ENCODE measurements at places on chromosomes 4 and X.

- peak; percentile 13 for DNase-seq
These were observed at the start of gene ZDHHC15 for GRCh38 chrX:75522565-75523431. Gene ZDHHC15 (minus strand): TSS chrX:75523037. CDS start chrX:75523024, 13 bp downstream.

DNA sequence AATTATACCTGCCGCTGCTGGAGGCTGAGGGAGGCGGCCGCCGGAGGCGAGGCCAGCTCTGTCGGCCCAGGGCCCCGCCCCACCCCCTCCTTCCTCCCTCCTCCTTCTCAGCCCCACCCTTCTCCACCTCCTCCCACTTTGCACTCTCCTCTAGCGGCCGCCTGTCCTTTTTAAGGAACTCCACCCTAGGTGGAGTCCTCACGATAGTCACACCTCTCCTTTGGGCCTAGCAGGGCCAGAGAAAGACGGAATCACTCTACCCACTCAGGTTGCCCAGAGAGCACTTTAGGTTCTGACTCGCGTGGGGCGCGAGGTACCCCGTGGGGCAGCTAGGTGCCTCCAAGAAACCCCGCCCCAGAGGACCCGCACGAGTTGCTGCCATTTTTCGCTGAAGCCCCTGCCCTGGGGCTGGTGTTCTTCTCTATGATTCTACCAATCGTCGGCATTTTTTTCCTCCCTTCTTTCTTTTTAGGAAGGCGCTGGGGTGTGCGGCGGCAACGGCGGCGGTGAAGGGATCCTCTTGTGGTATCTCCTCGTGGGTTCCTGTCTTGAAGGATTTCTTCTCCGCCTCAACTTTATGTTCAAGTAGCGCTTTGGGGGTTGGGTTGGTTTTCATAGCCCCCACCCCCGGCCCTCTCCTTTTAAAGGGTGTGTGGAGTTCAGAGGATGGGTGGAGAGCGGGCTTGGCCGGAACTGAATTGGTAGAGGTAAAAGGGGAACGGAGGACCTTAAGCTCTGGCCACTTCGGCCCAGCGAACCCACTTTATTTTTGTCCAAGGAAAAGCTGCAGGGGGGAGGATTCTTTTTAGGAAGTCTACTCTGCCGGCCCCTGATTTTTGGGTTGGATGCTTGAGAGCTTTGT lies at the start of gene KLF8:
Gene KLF8 (plus strand): TSS at position 136 of the 862 bp plus-strand sequence. CDS start 979 bp downstream, outside the sequence.
- no peak for DNase-seq

DNA sequence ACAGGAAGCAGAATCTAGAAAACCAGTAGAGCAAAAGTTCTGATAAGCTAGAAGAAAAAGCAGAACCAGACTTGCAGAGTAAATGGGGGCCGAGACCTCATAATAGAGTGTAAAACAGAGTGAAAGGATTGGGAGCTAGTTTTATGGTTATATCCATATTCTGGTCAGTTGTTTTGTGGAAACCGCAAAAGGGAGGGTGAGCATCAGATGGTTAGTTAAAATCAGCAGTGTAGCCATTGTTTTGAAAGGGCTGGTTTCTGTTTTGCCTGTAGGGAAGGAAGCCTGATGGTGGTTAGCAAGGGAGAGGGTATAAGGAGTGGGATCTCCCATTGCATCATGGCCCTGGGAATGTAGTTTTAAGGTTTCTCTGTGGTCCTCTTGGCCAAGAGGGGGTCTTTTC lies 17.2 kb upstream of the CCNI start:
- DNase-seq, result no peak

- no peak for DNase-seq
These were observed 150.8 kb downstream of the FRAS1 start for GRCh38 chr4:78207951-78208350.

DNA sequence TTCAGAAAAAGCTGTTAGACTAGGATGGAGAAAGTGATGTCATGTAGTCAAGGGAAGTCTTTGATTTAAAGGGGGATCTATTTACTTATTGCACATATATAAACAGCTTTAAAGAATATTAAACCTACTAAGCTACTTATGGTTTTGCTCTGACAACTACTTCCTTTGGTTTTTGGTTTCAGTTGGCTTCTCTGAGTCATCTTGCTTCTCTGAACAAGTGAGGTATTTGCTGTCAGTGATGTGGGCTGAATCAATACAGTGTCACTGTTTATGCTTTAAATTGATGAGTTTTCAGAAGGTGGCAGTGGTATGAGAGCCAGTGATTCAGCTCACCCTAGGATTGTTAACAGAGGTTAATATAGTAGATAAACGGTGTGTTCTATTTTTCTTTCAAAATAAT lies 75.1 kb downstream of the CEP44 start:
- peak; percentile 19 for DNase-seq

DNA sequence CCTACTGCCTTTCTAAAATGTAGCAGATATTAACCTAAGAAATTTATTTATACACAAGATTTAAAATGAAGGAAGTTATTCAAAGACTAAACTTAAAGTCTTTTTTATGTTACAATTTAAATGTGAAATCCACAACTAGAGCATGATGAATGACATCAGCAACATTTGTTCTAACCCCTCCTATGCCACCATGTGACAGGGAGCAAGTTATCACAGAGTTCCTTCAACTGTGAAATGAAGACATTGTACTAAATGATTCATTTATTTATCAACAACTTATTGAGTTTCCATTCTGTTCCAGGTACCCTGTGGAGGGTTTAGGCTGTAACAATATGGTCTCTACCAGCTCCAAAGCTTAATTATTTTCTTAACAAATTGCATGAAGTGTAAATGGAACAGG lies 76.9 kb downstream of the SLC39A8 start:
- no peak for DNase-seq

DNA sequence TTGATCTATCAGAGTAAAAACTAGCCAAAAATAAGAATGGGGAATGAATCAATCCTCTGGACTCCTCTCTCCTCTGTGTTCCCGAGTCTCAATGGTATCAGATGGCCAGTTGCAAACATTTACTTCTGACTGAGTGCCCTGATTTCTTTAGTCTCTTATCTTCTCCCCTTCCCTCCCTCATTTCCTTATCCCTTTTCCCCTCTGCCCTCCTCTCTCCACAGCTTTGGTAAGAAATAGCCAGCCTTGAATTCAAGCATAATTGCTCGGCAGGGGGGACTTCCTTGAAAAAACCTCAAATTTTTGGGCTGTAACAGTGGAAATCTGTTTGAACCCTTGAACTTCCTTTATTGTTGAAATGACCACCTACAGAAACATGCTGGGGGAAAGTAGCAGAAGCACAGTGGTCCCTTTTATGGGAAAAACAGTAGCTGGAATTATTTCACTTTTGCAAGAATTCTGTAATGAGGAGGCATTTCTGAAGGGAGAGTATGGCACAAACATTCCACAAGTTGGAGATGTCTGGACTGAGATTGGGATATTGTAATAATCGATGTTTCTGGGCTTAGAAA lies 40.3 kb downstream of the NHS start:
- no peak for DNase-seq

GRCh38 chr4:122346036-122346435 lies 32.8 kb upstream of the ADAD1 start:
- no peak for DNase-seq

DNA sequence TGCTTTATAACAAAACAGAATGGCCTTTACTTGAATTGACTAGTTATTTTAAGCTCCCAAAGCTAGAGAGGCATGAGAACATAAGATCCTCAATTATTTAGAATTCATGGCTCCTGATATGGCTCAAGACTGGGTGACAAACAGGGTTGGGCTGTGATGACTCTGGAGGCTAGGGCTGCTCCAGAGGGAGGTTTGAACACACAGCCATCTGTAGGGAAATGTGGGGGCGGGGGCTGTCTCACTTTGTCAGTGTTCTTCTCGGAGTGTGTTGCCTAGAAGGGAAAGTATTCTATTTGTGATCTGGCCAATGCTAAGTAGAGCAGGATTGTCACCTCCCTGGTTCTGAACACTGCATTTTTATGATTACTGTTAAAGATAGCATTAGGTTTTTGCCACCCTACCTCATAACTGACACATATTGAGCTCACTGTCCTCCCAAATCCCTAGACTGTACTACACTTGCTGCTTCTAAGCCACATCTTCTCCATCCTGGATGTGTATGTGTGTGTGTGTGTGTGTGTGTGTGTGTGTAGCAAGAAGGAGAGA lies 45.9 kb downstream of the VSIG4 start:
- no peak for DNase-seq

DNA sequence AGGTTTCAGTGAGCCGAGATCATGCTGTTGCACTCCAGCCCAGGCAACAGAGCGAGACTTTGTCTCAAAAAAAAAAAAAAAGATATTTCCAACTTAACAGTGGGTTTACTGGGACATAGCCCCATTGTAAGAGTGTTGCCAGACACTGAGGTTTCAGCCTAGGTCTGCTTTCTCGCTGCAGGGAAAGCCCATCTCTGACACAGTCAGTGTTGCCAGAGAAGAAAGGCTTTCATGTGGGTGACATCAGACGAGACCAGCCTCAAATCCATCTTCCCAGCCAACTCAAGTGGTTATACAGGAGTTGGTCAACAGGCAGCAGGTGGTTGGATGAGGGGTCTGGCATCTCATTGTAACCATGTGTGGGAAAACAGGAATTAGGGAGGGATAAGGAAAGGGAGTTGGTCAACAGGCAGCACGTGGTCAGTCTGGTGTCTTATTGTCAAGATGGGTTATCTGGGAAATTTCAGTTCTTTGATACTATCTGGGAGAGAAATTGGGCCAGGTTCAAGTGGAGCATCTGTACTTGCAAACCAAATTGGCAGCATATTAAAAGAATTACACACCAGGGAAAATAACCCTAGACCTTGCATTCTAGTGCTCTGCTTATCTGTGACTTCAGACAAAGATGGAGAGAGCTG lies 41.1 kb downstream of the NELFA start:
- DNase-seq, result no peak

DNA sequence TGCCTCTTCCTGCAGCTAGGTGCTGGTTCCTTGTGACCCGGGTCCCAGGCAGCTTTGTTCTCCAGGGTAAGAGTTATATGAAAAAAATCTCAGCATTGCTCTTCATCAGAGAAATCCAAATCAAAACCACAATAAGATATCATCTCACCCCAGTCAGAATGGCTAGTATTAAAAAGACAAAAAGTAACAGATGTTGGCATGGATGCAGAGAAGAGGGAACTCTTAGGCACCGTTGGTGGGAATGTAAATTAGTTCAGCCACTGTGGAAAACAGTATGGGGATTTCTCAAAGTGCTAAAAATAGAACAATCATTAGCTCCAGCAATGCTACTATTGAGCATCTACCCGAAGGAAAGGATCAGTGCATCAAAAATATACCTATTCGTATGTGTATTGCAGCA lies 61.5 kb downstream of the SORCS2 start:
- DNase-seq, result no peak

- DNase-seq, result no peak
These were observed 154.5 kb downstream of the GRXCR1 start for GRCh38 chr4:43047058-43047457.

DNA sequence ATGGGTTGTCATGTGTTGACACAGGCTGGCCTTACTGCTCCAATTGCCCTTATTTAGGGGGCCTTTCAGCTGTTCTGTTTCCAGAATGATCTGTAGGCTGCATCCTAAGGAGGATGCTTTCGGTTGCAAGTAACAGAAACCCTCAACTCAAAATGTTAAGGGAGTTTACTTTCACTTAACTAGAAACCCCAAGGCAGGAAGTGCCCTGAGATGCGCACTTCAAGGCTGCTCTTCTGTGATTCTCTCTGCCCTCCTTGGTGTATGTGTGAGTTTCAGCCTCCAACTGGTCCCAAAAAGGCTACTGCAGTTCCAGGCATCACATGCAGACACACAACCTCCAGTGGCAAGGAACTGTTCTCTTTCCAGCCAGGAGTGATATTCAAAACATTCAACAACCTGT lies 97.3 kb upstream of the ATP6AP2 start:
- DNase-seq, result no peak

DNA sequence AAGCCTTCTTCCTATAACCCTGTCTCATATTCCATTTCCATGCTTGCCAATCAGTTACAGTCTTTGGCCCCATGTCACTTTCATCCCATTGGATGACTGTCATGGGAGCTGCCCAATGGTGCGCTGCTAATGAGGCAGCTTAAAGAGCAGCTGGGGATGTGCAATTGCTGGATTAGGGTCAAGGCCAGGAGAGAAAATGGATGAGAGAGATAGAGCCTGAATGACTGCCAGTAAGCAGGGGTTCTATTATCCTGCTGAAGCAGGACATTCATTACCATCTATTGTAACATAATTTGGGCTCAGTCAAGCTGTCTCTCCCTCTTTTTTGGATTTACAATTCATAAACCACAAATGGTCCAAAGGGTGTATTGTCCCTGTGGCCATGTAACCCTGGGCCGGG lies 909.0 kb downstream of the CENPC start:
- DNase-seq, result no peak

- no peak for DNase-seq
These were observed 422.2 kb downstream of the PDHA2 start for GRCh38 chr4:96262057-96262456.

GRCh38 chrX:19514791-19515614 lies at the start of gene MAP3K15:
Gene MAP3K15 (minus strand): TSS chrX:19515508. CDS start chrX:19515261, 247 bp downstream.
- no peak for DNase-seq

DNA sequence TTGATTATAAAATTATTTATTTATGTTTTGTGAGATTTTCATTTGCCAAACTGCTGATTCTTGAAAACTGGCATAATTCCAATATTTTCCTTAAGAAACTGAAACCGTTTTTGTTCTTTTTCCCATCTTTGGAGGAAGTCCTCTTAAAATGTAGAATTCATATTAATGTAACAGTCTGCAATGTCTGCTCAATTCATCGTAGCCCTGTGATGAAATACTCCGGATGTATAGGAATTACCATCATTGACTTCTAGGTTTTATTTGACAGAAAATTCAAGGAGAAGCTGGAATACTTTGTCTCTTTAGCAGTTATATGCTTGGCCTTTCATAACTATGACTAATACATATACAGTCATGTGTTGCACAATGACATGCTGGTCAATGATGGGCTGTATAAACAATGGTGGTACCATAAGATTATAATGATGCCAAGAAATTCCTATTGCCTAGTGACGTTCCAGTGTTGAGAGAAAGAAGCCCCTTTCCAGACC lies 185.0 kb upstream of the GPRIN3 start:
- peak; percentile 35 for DNase-seq

GRCh38 chr4:114807357-114807756 lies 208.8 kb downstream of the UGT8 start:
- DNase-seq, result no peak

DNA sequence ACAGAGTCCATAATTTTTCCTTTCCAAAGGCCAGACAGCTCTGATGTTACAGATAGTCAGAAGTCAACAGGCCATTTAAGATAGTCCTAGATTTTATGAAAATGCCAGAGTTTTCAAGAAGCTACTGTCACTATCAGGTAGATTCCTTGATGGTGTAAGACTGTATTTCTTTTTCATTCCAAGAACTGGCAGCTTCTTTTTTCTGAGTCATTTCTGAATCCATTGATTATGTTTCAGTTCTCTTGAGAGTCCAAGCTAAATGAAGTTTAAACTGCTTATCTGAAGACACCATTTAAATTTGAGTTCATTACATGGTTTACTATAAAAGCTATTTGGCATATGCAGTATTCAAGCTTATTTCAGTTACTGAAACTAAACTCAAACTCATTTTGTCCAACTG lies 44.6 kb downstream of the RASSF6 start:
- DNase-seq, result no peak

Measured in fibroblast of skin of left biceps (primary cell).